Fibroblast of lung (primary cell): ENCODE measurements at places on chromosomes 2 and 18. TPM values are rescaled to one million over a fixed set of nuclear protein-coding genes. Genes with fewer than 3 reads are reported as not detected.

AMER3 gene
- total RNA-seq, result not detected in 2 replicates

ARHGEF4 gene
- total RNA-seq, result 0.83 and 1.5 TPM in 2 replicates

SH3RF3 gene
- 6.7 and 10.1 TPM in 2 replicates for total RNA-seq

MPV17 gene
- 65.2 and 83.2 TPM in 2 replicates for total RNA-seq

OSBPL6 gene
- 2.1 and 5.3 TPM in 2 replicates for total RNA-seq

CPLX4 gene
- total RNA-seq, result not detected in 2 replicates

C2orf81 gene
- 0.77 and 1.5 TPM in 2 replicates for total RNA-seq

RASGRP3 gene
- 0.26 and 0.50 TPM in 2 replicates for total RNA-seq

CYP27A1 gene
- 40.6 and 53.8 TPM in 2 replicates for total RNA-seq

MALL gene
- total RNA-seq, result 3.1 and 3.3 TPM in 2 replicates

BCL2L11 gene
- 10.2 and 10.3 TPM in 2 replicates for total RNA-seq

CIB4 gene
- not detected in 2 replicates for total RNA-seq

RAX gene
- total RNA-seq, result not detected in 2 replicates

ASPRV1 gene
- 0.26 and 0.33 TPM in 2 replicates for total RNA-seq

ABI2 gene
- total RNA-seq, result 27.0 and 32.2 TPM in 2 replicates

CTNNA2 gene
- not detected in 2 replicates for total RNA-seq

SDC1 gene
- total RNA-seq, result 17.5 and 56.8 TPM in 2 replicates

MAIP1 gene
- total RNA-seq, result 22.6 and 24.8 TPM in 2 replicates

SPR gene
- 23.3 and 25.9 TPM in 2 replicates for total RNA-seq

SOCS6 gene
- total RNA-seq, result 37.0 and 44.1 TPM in 2 replicates

OTOS gene
- total RNA-seq, result not detected in 2 replicates
